Bronchial epithelial cell (primary cell): ENCODE measurements at places on chromosomes 6 and 20.

- DNase-seq = peak; percentile 5
Measured at GRCh38 chr6:156183678-156184077, 593.5 kb upstream of the ARID1B start.

GRCh38 chr20:42093542-42094440, 475.6 kb upstream of the CHD6 start:
- DNase-seq = no peak

DNA sequence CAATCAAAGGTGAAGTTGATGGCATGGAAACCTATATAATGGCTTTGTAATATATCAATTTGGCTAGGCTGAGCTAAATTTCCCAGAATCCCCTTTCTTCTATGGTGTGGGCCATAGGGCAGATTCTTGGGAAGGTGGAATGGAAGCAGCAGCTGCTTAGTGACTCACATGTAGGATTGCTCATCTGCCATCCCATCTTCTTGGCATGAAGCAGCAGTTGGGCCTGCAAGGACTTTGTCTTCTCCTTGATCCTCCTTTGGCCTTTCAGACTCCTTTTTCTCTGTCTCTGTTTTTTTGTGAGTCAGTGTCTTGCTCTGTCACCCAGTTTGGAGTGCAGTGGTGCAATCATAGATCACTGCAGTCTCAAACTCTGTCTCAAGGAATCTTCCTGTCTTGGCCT, 52.6 kb upstream of the CEP162 start:
- DNase-seq = peak; percentile 71

DNA sequence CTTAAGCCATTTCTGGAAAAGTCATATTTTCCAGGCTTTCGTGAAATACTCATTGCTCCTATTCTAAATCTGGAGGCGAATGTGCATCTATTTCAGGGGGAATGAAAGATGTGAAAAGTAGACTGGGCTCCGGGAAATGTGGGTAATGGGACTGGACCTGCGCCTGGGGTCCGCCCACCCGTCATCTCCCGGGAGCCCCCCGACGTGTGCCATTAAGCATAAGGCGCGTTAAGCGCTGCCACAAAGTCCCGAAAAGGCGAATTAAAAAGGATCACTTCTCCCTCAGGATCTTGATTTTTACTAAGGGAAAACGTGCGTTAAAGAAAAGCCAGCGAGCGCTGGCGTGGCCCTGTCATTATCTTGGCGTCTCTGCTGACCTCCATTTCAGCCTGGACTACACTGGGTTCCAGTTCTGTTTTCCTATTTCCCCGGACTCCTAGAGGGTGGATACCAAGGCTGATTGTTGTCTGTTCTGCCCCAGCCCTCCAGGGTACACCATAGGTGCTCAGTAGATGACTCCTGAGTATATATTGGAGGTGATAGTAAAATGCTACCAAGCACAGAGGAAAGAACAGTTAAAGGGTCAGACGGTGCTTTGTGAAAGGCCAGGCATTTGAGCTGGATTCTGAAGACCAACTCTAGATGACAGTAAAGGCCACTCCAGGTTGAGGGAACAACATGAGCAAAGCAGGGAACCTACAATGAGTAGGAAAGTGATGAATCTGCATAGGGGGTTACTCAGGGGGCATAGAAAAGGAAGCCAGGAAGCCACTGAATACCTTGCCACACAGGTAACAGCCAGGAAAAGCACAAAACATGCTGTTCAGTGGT, 89.2 kb upstream of the ARID1B start:
- peak; percentile 16 for DNase-seq

DNA sequence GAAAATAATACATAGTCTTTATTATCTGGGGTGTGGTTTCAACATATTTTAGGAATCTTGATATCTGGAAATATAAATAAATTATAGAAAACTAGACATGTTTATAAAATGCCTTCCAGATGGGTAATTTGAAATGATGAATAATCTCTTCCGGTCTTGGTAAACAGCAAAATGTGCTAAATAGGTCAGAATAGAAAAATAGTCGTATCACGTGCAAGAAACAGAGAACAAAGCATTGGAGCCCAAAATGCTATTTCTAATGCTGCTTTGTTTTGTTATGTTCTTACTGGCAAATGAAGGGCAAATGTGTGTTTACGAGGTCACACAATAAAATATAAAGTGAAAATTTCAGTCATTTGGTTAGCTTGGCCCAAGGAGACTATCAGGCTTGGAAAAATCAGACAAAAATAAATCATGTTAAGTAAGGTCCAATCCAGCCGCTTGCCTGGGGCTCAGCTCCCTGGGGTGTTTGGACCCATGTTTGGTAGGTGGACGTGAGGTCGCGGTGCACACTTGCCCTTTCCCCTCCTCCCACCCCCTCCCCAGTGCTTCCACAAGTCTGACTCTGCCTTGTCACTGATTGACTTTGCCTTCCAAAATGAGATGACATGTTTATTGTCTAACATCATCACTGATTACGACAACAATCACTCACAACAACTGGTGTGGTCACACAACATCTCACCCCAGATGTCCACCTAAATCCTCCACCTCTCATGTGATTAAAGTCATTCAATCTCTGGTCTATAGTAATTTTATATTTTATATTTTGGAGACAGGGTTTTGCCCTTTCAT, 56.0 kb downstream of the RIN2 start:
- no peak for DNase-seq
